ENCODE measurements at places on chromosomes 2 and 18.

DNA sequence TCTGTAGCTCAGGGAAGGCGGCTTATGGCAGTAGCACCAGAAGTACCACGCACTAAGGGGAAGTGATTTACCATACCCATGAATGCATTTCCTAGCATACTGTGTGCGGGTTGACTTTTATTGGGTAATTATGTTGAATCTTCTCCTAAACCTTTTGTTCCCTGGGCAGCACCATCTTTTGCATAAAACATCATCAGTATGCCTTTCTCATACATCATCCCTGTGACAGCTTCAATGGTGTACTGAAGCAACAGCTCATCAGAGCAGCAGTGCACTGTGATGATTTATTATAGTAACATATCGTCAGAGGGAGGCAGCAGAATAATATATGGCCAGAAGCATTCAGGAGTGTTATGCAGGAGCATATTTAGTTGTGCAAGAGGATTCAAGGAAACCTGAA lies 204.9 kb downstream of the CDH7 start:
- no peak for DNase-seq

DNA sequence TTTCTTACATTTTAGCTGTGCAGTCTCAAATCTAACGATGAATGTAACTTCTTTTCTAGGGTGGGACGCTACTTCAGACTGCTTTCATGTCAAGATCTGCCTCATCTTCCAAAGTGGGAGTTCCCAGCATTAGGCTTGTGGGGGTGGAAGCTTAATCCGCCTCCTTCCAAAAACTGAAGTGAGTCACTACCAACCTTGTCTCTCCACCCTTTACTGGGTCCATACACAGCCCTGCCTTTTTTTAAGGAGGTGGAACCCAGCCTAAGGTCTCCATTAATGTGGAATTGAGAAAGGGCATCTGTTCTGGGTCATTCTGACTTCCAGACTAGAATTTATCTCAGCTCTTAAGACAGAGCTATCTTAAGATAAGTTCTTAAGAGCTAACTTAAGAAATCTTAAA lies 42.0 kb upstream of the NFE2L2 start:
- no peak for DNase-seq

DNA sequence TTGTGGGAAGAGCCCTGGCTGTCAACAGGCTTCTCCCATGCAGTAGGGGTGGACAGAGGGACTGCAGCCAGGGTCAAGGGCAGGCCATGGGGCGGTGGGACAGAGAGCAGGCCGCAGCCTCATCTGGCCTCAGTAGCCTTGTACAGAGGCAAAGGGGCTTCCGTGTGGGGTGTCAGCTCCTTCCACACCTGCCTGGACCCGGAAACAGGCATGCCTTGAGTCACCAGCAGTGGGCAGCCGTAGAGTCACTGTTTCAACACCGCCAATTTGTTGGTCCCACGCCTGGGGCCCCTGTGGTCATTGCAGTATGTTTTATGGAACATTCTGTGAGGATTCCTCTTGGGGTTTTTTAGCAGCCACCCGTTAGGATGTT lies 173.0 kb downstream of the SMAD7 start:
- DNase-seq: no peak

DNA sequence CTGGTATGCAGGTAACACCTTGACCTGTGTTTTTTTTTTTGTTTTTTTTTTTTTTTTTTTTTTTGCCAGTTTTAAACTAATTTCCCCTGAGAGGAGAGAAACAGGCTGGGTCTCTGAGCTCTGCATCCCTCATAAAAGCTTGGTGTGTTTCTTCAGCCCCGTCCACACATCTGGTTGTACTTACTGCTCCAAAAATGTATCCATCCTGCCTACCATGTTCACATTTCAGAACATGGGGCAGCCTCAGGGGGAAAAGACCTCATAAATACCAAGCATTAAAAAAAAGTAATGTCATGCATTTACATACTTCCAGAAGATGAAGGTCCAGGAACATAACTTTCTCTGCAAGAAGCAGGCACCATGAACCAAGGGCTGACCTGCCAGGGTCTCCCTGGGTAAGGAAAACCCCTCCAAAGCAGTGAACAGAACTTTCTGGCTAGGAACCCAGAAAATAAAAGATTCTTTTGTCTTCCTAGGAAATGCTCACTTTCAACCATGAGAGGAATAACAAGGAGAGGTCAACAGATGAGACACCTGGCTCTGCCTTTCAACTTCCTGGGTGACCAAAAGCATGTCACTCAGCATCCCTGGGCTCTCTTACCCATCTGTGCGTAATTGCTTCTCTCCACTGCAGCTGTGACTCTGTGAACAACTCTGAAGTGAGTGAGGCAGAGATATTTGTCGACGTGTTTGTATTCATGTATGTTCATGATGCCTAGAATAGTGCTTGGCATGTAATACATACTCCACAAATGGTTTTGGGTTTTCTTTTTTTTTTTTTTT lies 118.6 kb downstream of the MCFD2 start:
- DNase-seq: no peak

- DNase-seq: no peak
These were observed 151.3 kb upstream of the SERPINE2 start for GRCh38 chr2:224190234-224190935.

- no peak for DNase-seq
These were observed 73.5 kb downstream of the COLEC12 start for GRCh38 chr18:427005-427404.

DNA sequence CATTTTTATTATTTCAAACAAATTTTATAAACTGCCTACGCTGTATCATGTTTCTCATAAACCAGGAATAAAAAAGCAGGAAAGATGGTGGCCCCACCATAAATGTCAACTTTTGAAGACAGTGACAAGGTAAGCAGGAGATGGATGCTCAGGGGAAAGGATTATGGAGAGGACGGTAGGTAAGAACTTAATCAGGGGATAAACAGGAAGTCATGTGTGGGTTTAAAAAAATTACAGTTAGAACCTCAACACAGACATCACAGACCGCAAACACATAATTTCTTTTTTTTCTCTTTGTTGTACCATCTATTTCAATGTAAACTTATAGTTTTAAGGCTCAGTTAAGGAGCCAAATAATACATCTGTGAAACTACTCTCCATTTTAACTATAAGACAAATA lies 575.2 kb upstream of the SLC8A1 start:
- no peak for DNase-seq

DNA sequence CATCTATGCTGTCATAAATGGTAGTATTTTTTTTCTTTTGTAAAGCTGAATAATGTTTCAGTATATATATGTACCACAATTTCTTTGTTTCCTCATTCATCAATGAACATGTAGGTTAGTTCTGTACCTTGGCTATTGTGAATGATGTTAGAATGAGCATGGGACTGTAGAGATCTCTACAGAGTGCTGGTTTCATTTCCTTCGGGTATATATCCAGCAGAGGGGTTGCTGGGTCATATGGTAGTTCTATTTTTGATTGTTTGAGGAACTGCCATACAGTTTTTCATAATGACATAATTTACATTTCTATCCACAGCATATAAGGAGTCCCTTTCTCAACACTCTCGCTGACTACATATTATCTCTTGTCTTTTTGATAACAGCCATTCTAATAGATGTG lies 243.5 kb downstream of the CDH7 start:
- no peak for DNase-seq

- no peak for DNase-seq
These were observed at the start of gene AMER3 for GRCh38 chr2:130755256-130756052. TSS of gene AMER3 (plus strand) at chr2:130755540. CDS start at chr2:130762073, 6,533 bp downstream.

DNA sequence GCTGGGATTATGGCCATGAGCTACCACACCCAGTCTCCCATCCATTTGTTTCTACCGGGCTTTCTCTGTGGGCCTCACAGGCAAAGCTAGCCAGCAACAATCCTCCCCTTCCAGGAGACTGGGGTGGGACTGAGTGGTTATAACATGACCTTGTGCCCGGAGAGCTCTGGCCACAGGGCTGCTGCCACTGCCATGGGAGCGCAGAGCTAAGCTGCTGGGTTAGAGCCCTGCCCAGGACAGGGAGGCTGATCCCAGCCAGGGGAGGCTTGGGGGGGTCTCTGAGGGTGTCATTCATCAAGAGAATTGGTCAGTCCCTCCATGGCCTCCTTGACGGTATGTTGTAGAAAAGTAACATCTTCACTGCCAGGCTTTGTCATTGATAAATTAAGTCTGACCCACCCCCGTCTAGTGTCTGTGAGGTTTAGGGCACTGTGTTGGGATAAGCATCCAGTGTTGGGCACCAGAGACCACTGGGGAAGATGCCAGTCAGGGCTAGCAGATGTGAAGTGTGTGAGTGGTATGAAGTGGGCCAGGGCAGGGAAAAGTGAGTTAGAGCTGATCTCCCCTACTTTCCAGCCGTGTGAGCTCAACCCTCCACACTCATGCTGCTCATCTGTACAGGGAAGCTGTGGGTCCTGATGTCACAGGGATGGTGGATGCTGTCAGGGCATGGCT lies 368.4 kb upstream of the HS6ST1 start:
- no peak for DNase-seq
